Dorsolateral prefrontal cortex (tissue), 122 donors: ENCODE measurements at places on chromosomes 11 and 22.

GRCh38 chr11:83554876-83555275 lies 268.7 kb upstream of the CCDC90B start:
- no peak for DNase-seq

- peak; percentile 55 for DNase-seq
Measured at GRCh38 chr11:19953909-19954308, 206.4 kb downstream of the DBX1 start.

GRCh38 chr11:102266099-102266498 lies 51.2 kb upstream of the BIRC3 start:
- DNase-seq, result no peak

DNA sequence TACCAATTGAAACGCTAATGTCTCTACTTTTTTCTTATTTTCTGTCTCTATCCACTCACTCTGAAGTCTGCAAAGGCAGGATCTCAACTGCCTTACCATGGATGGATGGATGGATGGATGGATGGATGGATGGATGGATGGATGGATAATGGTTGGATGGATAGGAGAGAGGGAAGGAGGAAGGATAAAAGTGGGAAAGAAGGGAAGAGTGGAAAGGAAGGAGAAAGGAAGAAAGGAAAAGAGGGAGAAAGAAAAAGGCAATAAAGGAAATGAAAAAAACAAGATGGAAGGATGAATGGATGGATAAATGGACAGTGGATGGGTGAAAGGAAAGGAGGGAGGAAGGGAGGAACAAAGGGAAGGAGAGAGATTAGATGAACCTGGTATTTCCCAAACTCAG lies 506.0 kb downstream of the MN1 start:
- DNase-seq, result no peak

GRCh38 chr11:57974132-57974531 lies 49.5 kb upstream of the OR9Q1 start:
- no peak for DNase-seq

DNA sequence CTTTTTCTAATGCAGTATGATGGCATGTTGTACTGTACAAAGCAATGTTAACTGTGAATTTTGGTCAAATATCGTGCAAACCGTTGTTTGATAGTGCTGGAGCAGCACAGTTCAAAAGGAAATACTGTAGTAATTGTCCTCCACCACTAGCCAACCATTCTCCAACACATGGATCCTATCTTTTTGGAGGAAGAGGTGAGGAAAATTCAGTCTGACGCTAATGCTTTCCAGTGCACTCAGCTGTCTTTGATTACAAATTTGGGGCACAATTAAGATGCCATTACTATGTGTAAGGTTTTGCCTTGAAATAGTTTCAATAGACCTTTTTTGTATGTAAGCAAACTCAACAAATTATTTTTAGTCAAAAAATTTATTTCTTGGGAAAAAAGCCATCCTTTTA lies 240.5 kb upstream of the CCDC179 start:
- no peak for DNase-seq

DNA sequence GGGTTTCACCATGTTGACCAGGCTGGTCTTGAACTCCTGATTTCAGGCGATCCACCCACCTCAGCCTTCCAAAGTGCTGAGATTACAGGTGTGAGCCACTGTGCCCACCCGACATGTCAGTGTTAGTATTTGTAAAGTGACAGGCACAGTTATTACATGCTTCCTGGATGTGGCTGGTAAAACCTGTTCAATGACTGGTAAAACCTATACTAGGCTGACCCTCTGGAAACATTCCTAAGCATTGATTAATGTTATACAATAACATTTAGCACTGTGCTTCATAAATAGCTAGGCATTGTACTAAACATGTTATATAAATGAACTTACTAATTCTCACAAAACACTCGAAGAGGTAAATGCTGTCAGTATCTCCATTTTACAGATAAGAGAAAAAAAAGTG lies 20.9 kb upstream of the JHY start:
- DNase-seq, result no peak
